Spinal cord (tissue), 10 donors: ENCODE measurements at places on chromosomes 2 and 18. TPM values are rescaled to one million over a fixed set of nuclear protein-coding genes. Genes with fewer than 3 reads are reported as not detected.

- no peaks in the 10 kb centered on the region for H3K36me3 ChIP-seq
- H3K27me3 ChIP-seq: no peaks in the 10 kb centered on the region
- no peaks in the 10 kb centered on the region for H3K4me1 ChIP-seq
- no peak overlapping the region for H3K27ac ChIP-seq
- no peak overlapping the region for H3K4me3 ChIP-seq
- no peak for DNase-seq
Observed at GRCh38 chr2:181008407-181008806, 28.0 kb downstream of the UBE2E3 start.

DNA sequence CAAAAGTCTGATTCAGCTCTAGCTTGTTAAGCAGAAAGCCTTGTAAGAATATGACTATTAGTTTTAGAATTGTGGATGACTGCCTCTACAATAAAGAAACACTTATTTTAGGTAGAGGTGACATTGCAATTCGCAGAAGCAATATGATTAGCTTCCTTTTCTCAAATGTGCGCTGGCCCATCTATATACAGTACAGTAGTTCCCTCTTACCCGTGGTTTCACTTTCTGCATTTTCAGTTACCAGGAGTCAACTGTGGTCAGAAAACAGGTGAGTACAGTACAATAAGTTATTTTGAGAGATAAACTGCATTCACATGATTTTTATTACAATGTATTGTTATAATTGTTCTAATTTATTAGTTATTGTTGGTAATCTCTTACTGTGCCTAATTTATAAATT, 405.1 kb downstream of the GPD2 start:
- DNase-seq: no peak
- H3K27ac ChIP-seq: no peak overlapping the region
- no peaks in the 10 kb centered on the region for H3K4me1 ChIP-seq
- H3K4me3 ChIP-seq: no peak overlapping the region
- H3K36me3 ChIP-seq: no peaks in the 10 kb centered on the region
- H3K27me3 ChIP-seq: no peaks in the 10 kb centered on the region

DNA sequence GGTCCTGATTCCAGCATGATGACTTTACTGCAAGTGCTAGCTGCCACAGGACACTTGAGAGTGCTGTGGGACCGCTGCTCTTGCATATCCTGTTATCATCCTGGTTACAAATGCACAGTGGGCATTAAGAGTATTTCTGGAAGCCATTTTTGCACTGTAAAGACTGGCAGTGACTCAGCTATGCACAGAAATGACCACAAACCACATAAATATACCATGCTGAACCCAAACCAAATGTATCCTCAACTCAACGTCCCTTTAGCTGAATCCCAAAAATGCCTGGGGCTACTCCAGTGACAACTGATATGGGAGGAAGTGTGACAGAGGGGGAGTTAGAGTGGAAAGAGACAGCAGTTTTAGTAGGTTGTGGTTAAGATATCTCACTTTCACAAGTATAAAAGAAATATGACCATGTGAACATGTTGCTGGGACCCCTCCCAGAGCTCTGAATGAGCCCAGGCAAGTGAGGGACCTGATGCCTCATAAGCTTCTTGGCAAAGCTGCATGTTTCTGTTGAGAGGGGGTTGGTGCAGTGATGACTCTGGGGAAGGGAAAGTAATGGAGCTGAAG, 37.3 kb downstream of the RHBDD1 start:
- no peak overlapping the region for H3K4me3 ChIP-seq
- no peaks in the 10 kb centered on the region for H3K27me3 ChIP-seq
- no peak overlapping the region for H3K27ac ChIP-seq

- H3K4me1 ChIP-seq: no peaks in the 10 kb centered on the region
- H3K4me3 ChIP-seq: no peak overlapping the region
- H3K36me3 ChIP-seq: no peaks in the 10 kb centered on the region
- H3K27ac ChIP-seq: no peak overlapping the region
Observed at GRCh38 chr2:134623046-134623445, 95.8 kb downstream of the TMEM163 start.

DNA sequence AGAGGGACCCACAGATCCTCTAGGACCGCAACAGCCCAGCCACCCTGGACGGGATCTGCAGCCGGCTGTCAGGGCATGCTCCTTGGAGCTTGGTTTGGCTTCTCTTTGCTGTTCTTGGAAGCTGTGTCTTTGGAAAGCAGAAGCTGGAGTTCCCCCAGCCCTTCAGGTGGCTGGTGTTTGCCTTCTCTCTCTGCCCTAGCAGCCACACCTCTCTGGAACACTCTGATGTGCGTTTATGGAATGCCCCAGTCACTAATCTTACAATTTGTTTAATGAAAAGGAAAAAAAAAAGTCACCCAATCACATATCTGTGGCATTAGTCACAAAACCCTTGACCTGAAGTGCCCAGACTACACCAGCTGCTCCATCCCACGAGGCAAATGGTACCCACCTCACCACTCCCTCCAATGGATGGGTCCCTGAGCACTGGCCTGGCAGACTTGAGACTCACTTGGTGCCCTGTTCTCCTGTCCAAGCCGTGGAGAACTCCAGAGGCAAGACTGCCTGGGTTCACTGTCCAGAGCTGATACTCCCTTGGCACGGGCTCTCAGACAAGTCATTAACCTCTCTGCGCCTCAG, 70.2 kb upstream of the DAPL1 start:
- peaks cover 3% of the 10 kb centered on the region for H3K27me3 ChIP-seq
- H3K27ac ChIP-seq: peak overlapping the region; percentile 69
- H3K4me3 ChIP-seq: no peak overlapping the region

- no peak overlapping the region for H3K27ac ChIP-seq
- no peak overlapping the region for H3K4me3 ChIP-seq
- no peaks in the 10 kb centered on the region for H3K27me3 ChIP-seq
- H3K4me1 ChIP-seq: no peaks in the 10 kb centered on the region
- no peaks in the 10 kb centered on the region for H3K36me3 ChIP-seq
- DNase-seq: peak; percentile 29
Observed at GRCh38 chr2:174158003-174158402, 90.3 kb downstream of the OLA1 start.

- no peak for DNase-seq
- no peaks in the 10 kb centered on the region for H3K27me3 ChIP-seq
Observed at GRCh38 chr2:11738589-11739436, 7.6 kb upstream of the LPIN1 start.

GRCh38 chr2:85468704-85469349, 50.3 kb downstream of the SH2D6 start:
- no peak overlapping the region for H3K4me3 ChIP-seq
- DNase-seq: no peak

DNA sequence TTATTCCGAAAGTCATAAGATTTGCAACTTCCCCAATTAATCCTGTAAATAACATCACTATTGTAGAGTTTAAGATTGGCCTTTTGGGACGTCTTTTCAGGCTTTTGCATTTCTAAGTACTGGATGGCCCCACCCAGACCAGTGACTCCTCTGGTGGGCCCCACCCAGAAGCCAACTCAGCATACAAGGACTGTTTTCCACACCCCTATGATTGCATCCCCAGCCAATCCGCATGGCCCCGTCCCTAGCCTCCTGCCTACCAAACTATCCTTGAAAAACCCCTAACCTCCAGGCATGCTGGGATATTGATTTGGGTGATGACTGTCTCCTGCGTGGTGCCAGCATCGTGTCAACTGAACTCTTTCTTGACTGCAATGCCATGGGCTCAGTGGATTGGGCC, 24.5 kb upstream of the TGIF1 start:
- no peak overlapping the region for H3K4me3 ChIP-seq
- no peak overlapping the region for H3K27ac ChIP-seq
- no peaks in the 10 kb centered on the region for H3K36me3 ChIP-seq
- no peaks in the 10 kb centered on the region for H3K27me3 ChIP-seq
- H3K4me1 ChIP-seq: no peaks in the 10 kb centered on the region
- no peak for DNase-seq

- H3K4me3 ChIP-seq: no peak overlapping the region
- no peak for DNase-seq
- no peaks in the 10 kb centered on the region for H3K27me3 ChIP-seq
- no peaks in the 10 kb centered on the region for H3K36me3 ChIP-seq
- no peak overlapping the region for H3K27ac ChIP-seq
- H3K4me1 ChIP-seq: peaks cover 10% of the 10 kb centered on the region
Observed at GRCh38 chr2:227855440-227855839, 16.0 kb upstream of the DAW1 start.

DNA sequence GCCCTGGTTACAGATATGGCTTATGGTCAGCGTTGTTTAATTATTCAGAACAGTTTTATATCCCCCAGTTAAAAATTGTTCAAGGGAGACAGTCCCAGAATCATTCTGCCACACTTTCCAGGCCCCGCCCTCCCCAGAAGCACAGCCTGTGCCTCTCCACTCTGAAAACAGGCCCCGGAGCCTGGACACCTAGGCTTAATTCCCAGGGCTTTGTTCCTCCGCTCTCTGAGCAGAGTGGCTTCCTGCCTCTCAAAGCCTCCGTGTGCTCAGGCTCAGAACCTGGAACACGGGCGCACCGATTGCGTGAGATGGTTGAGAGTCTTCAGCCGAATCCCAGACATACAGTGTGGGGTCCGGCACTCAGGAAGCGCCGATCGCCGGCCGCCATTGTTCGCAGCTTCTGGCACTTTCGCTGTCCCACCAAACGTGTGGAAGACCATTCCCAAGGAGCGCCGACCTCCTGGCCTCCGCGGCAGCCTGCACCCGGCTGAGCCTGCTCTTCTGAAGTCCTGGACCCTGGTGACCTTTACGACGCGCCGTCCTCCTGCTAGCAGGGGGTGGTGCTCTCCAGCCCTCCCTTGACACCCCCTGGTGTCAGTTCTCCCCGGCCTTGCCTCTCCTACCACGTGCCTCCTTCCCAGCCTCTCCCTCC, 45.6 kb downstream of the TWIST2 start:
- H3K27me3 ChIP-seq: no peaks in the 10 kb centered on the region
- H3K4me1 ChIP-seq: peaks cover 49% of the 10 kb centered on the region
- no peaks in the 10 kb centered on the region for H3K36me3 ChIP-seq
- DNase-seq: no peak
- H3K27ac ChIP-seq: no peak overlapping the region

DNA sequence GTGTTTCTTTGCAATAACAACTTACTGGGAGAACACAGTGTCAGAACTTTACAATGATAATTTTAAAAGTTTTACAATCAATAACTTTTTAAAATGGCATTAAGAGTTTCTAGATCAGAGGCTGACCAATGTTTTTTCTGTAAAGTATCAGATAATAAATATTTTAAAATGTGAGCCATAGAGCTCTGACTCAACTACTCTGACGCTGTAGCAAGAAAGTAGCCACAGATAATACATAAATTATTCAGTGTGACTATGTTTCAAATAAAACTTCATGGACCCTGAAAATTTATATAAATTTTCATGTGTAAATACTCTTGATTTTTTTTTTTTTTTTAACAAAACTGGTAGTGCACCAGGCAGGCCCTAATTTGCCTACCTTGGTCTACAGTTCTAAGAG, 77.4 kb downstream of the CUL3 start:
- H3K36me3 ChIP-seq: peaks cover 13% of the 10 kb centered on the region
- no peak overlapping the region for H3K4me3 ChIP-seq
- no peaks in the 10 kb centered on the region for H3K27me3 ChIP-seq
- no peak for DNase-seq

DNA sequence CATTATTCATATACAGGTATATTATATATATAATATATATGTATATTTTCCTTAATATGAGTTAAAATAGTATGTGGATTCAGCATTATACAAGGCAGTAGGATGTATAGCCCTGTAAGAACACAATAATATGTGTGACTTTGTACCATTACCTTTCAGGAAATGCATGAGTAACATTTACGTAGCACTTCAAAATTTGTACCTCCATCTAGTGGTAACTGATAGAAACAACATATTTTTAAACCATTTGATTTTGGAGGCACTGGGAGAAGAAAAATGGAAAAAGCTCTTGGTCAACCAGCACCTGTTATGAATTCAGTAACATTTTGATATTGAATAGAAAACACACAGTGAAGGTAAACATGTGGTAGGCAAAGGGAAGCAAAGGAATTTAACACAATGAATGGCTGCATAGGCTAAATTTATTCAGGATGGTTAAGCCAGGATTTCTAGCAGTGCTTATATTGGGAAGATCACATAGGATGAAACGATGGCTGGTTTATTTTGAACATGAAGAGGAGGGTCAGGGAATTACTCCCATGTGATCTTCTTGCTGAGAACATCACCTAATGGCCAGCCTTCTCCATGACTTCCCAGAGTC, 565.5 kb downstream of the CCDC85A start:
- no peaks in the 10 kb centered on the region for H3K36me3 ChIP-seq
- no peaks in the 10 kb centered on the region for H3K27me3 ChIP-seq
- DNase-seq: peak; percentile 62
- H3K27ac ChIP-seq: no peak overlapping the region

DNA sequence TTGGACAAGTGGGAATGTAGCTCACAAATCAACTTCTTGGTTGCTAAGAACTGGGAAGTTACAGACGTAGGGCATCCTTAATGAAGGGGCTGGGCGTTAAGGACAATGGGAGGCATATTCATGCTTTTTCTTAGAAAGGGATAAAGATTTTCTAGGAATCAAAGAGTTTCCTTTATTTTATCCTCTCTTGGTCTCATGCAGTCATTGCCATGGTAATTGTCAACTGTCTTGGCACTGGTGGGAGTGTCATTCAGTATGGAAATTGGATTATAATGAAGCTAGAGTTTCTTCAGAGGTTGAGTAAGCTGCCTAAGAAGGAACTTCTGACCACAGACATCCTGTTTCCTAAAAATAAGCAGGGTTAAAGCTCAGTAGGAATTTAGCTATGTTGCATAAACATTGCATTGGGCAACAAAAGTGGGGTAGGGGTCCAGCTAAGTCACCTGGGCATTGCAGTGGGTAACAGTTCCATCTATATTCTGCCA, 114.0 kb downstream of the LYPD6B start:
- H3K27me3 ChIP-seq: no peaks in the 10 kb centered on the region
- H3K4me3 ChIP-seq: no peak overlapping the region
- H3K36me3 ChIP-seq: no peaks in the 10 kb centered on the region
- no peak overlapping the region for H3K27ac ChIP-seq
- DNase-seq: no peak

- H3K4me3 ChIP-seq: no peak overlapping the region
- no peak overlapping the region for H3K27ac ChIP-seq
- peaks cover 3% of the 10 kb centered on the region for H3K4me1 ChIP-seq
- no peaks in the 10 kb centered on the region for H3K27me3 ChIP-seq
Observed at GRCh38 chr18:59551902-59552635, 145.2 kb downstream of the CCBE1 start.

C2orf15 gene
- polyA plus RNA-seq: 4.6 TPM

ADD2 gene
- 65.7 TPM for polyA plus RNA-seq

AAMP gene
- 128 TPM for polyA plus RNA-seq

MOCOS gene
- 1.1 TPM for polyA plus RNA-seq

CXCR1 gene
- not detected for polyA plus RNA-seq

CASP10 gene
- polyA plus RNA-seq: 2.8 TPM

CRYBA2 gene
- 0.63 TPM for polyA plus RNA-seq

EVX2 gene
- 0.74 TPM for polyA plus RNA-seq
